Kidney (tissue), 22 donors: ENCODE measurements at places on chromosomes 3 and 15. TPM values are rescaled to one million over a fixed set of nuclear protein-coding genes. Genes with fewer than 3 reads are reported as not detected.

The GOLGA8O gene
- polyA plus RNA-seq: 0.28 TPM

The SLC24A5 gene
- polyA plus RNA-seq: not detected

The GOLGA8G gene
- polyA plus RNA-seq: not detected

The DENND6A gene
- polyA plus RNA-seq: 7.8 TPM

The POC1A gene
- polyA plus RNA-seq: 2.5 TPM

The MYZAP gene
- polyA plus RNA-seq: 6.1 TPM

The REC114 gene
- not detected for polyA plus RNA-seq

The PLS1 gene
- 10.7 TPM for polyA plus RNA-seq

GRCh38 chr3:119636249-119636648 lies 24.1 kb downstream of the POPDC2 start:
- DNase-seq: no peak

GRCh38 chr3:124292329-124292728 lies 300.4 kb upstream of the ROPN1 start:
- DNase-seq: no peak

DNA sequence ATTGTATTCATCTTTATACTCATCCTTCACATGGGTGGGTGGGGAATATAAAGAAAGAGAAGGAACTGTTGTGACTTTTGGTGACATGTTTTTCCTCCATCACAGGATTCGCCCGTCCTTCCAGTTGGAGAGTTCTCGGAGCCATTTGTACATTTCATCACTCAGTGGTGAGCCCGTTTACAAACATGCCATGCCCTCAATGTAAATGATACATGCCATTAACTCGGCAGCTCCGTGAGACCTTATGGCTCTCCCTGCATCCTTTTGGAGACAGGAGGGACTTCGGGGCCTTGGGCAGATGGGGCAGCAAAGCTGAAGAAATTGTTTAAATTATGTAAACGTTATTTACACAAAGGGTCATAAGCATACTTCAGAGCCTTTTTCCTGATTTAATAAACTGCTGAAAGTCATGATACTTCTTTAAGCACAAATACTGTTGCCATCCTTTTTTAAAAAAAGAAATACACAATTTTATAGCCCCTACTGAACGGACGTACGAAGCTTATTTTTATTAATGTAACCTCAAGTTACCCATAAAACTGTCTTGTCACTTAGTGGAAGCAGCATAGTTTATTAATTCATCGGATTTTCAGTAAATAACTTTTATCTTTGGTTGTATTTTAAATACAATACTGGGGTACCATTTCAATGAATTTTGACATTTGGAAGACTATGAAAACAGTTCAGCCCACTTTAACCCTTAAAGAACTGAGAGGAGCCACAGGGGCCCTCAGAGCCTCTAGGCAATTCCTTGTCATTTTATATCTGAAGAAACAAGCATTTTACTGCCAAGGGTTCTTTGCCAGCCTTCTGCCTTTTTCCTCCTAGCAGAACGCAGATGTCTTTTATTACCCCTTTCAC lies 55.6 kb upstream of the SKOR1 start:
- DNase-seq: no peak

DNA sequence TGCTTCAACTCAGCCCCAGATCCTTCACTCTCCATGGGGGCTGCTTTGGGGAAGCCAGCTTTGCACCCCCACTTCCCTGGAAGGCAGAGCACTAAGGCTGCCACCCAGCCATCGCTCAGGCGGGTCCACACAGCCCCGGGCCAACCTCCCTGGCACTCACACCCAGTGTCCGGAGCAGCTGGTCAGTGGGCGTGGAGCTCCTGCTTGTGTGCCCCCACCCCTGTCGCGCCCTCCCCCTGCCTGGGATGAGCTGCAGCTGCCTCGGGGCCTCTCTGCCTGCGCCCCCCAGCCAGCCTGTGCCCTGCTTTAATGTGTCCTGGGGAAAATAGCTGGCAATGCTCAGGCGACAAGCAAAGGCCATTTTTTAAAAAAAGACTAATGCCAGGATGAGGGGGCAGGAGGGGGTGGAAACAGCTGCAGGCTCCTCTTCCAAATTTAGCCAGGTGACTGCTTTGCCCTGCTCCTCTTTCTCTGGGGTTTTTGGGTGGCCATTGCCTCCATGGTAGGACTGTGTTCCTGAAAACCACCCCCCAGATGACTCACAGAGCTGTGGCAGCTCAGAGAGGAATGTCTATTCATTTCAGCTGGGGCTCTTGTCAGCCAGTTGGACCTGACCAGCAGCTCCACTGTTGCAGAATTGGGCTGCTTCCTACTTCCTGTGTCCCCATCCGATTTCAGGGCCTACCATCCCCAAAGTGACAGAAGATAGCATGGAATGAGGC lies 65.0 kb downstream of the CEMIP start:
- DNase-seq: no peak

DNA sequence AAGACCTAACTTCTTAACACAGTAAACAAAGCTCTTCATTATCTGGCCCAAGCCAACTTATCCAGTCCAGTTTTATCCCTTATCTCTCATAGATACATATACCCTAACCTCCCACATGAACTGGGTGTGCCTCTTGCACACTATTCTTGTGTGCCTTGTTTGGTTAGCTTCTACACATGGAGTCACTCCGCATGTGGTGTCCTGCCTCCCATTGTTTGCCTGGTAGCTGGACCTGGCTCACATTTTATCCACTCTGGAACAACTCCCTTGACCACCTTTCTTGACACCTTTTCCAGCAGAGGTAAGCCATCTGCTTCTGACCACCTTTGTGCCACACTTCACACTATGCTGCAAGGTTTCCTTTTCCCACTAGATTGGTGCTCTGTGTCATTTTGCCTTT lies 15.2 kb downstream of the TIPARP start:
- no peak for DNase-seq

- DNase-seq: no peak
Observed at GRCh38 chr15:63918901-63919348, 85.2 kb upstream of the HERC1 start.

- no peak for DNase-seq
Observed at GRCh38 chr15:84863565-84864443, 20.7 kb upstream of the SLC28A1 start.

DNA sequence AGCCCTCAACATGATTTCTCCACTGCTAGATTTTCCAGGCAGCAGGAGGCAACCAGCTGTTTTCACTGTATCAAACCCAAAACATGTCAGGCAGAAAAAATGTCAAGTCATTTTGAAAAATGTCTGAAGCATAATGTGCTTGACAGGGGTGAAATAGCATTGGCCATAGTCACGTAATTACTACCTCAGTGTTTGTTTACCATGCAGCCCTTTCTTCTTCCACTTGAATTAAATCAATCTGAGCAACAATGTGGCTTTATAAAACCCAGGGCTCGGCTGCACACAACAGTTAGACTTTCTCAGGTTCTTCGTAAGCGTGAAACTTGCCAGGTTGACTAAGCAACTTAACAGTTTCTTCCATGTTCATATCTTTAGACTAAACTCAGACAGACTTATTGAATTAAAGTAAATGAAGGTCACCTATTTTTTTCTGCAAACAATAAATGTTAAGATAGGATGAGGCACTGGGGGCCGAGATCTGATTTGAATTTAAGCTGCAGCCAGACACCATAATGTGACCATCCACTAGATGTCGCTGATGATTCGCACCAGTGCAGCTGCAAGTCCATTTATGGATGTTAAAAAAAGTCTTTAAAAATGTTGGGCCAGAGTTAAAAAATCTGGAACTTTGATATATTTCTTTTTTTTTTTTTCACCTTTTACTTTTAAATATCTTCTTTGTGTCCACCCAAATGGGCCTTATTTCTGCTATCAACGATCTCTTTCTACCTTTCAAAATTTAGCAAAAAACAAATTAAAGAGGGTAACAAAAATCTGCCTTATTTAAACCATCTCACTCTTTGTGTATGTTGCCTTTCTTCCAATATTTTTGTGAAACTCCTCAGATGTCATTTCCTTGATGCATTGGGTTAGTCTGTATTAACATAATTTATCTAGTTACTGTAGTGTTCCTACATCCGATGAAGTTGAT lies 305.9 kb downstream of the CACNA2D3 start:
- peak; percentile 81 for DNase-seq

- no peak for DNase-seq
Observed at GRCh38 chr3:56902468-56903160, 100.9 kb upstream of the ARHGEF3 start.

- no peak for DNase-seq
Observed at GRCh38 chr15:55279746-55280351, 9.8 kb downstream of the RAB27A start.

- DNase-seq: no peak
Observed at GRCh38 chr3:57943525-57944495, 64.4 kb upstream of the FLNB start.

DNA sequence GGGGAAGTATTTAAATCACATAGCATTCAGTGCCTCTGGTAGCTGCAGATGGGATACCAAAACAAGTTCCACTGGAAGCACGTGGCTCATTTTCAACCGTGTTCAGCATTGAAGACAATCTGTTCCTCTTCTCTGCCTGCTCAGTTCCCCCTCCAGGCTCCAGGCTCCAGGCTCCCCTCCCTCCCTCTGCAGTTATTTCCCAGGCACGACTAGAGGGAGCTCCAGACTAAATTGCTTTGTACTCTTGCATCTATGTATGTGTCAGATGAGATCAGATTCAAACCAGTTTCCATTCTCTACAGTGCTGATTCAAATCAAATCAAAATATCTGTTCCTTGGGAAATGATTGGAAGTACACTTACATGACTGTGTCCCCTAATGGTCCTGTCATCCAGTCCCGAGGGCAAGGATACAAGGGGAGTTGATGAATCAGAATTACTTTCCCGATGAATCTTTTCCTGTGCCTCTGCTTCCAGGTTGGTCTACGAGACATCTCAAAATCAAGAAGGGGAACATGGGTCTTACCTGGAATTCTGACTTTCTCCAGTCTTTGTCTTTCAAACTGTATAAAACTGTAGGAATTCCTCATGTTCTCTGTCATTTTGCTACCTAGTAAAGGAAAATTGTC lies 600.5 kb downstream of the EDEM1 start:
- peak; percentile 87 for DNase-seq

- DNase-seq: no peak
Observed at GRCh38 chr3:14650193-14650592, 1.4 kb upstream of the CCDC174 start.

- no peak for DNase-seq
Observed at GRCh38 chr3:184864000-184864399, 52.0 kb downstream of the VPS8 start.

GRCh38 chr15:52039925-52040781 lies 21.1 kb downstream of the MAPK6 start:
- DNase-seq: peak; percentile 85

GRCh38 chr3:50028346-50028745 lies 60.4 kb upstream of the RBM5 start:
- no peak for DNase-seq

- DNase-seq: no peak
Observed at GRCh38 chr3:15476378-15476777, 45.1 kb downstream of the COLQ start.
